NCI-H187 treated with DMSO at 0.1 percent for 48 hours (cell line): ENCODE measurements at places on chromosomes 5 and 9.

- DNase-seq = peak; percentile 21
Observed at GRCh38 chr9:35357826-35358225, 132.1 kb upstream of the RUSC2 start.

GRCh38 chr5:60232036-60232795 lies 338.7 kb upstream of the PDE4D start:
- no peak for DNase-seq

- DNase-seq = no peak
Observed at GRCh38 chr9:20264896-20265295, 357.4 kb downstream of the MLLT3 start.

GRCh38 chr5:79811904-79812303 lies 122.3 kb downstream of the CMYA5 start:
- no peak for DNase-seq

GRCh38 chr9:98134702-98135557 lies 15.9 kb upstream of the TRIM14 start:
- no peak for DNase-seq

DNA sequence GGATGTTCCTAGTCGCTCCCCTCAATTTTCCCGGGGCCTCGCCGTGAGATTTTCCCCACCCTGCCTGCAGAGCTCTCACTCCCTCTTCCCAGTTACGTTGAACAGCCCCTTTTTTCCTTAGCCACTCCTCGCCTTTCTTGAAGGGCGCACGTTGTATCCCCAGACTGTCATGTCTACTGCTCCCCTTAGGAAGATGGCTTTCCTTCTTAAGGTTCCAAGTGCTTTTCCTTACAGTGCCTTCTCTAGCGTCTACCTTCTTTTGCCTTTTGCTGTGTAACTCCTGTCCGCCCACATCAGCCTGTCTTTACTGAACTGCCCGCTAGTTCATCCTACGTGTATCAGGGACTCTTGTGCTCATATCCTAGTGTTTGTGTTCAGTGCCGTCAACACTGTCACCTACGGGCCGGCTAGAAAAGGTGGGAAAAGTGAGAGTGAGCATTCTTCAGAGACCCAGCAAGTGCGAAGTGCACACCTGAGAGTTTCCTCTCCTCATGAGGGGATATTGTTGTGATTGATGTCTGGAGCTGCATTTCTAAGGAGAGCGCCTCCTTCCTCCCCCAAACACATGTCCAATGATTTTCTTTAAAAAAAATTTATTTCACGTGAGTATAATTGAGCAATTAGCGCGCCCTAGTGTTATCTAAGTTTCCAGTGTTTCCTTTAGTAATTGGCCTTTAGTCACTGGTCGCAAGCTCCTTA lies 764 bp downstream of the CAMLG start:
- DNase-seq = no peak

GRCh38 chr5:38535248-38535750 lies 21.1 kb downstream of the LIFR start:
- no peak for DNase-seq
